ENCODE measurements at places on chromosomes 1 and 21. TPM values are rescaled to one million over a fixed set of nuclear protein-coding genes. Genes with fewer than 3 reads are reported as not detected.

DNA sequence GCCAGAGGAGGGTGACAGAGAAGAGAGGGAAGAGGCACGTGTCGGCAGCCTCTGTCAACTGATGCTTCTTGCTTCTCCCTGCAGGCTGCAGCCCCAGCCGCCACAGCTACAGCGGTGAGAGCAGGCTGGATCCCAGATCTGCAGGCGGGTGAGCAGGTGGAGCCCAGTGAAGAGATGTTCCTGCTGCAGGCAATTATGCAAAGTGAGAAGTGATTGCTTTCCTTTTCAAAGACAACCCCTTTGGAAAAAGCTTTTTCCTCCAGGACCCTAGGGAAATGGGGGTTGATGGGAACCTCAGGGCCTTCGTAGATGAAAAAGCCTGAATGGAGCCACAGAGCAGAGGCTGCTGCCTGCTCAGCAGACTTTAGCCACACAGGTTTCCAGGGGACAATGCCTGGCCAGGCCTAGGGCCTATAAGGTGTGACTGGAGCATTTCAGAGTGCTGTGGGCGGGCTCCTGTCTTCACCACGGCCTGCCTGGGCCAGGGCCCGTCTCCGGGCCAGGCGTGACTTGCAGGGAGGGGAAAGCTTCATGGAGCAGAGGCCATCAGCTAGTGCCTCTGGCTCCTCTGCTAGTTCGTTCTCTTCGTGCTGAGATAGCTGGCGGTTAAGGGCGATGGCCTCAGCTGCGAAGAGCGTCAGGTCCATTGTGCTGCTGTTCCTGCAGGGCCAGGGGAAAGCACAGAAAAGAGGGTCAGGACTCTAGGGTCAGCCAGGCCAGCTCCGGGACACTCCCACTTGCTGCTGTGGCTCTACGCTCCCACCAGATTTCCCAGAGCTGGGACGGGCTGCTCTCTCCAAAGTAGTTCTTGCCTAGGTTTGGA is 6.9 kb upstream of the KNCN start:
- no peak for DNase-seq
- no peak overlapping the region for H3K27ac ChIP-seq
- no peaks in the 10 kb centered on the region for H3K27me3 ChIP-seq
- H3K36me3 ChIP-seq, result peaks cover 2% of the 10 kb centered on the region

The KCNJ9 gene
- not detected for total RNA-seq

DNA sequence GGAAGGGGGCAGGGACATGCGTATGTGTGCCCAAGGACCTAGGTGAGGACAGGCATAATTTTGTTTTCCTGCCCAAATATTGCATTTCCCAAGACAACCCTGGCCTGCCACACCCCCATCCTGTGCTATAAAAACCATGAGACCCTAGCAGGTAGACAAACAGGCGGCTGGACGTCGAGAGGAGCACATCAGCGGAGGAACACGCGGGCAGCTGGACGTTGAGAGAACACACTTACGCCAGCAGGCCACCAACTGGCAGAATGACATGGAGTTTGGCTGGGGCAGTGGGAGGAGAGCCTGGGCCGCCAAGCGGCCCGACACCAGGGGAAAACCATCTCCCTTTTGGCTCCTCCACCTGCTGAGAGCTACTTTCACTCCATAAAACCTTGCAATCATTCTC is 3.0 kb upstream of the FGGY start:
- DNase-seq, result no peak
- peaks cover 16% of the 10 kb centered on the region for H3K4me1 ChIP-seq

- no peak overlapping the region for H3K27ac ChIP-seq
- H3K4me1 ChIP-seq, result no peaks in the 10 kb centered on the region
Observed at GRCh38 chr1:195608883-195609282, 999.4 kb downstream of the KCNT2 start.

The LCE1F gene
- total RNA-seq, result not detected
